ENCODE measurements at places on chromosomes 2 and 18. TPM values are rescaled to one million over a fixed set of nuclear protein-coding genes. Genes with fewer than 3 reads are reported as not detected.

- no peak for DNase-seq
Measured at GRCh38 chr2:12176623-12177454, 430.4 kb downstream of the LPIN1 start.

AQP12A gene
- not detected for total RNA-seq

- no peak for DNase-seq
Measured at GRCh38 chr2:11342551-11343367, 1.7 kb downstream of the ROCK2 start.

RGPD3 gene
- 0.24 TPM for total RNA-seq

DNA sequence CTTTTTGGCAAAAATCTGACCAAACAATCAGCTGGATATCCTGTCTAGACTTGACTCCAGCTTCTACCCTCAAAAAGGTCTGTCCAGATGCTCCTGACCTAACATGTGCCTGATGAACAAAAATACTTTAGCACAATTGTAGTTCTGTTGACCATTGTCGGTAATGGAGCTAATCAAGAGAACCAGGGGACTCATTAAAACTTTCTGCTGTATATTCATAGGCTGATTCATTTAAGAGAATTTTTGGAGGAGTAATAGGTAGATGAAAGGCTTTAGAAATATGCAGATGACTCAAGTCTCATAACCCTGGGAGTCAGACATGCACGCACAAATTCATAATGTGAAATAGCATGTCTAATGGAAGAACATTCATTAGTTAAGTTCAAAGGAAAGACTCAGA is 514.2 kb downstream of the TXNL1 start:
- no peak for DNase-seq

DNA sequence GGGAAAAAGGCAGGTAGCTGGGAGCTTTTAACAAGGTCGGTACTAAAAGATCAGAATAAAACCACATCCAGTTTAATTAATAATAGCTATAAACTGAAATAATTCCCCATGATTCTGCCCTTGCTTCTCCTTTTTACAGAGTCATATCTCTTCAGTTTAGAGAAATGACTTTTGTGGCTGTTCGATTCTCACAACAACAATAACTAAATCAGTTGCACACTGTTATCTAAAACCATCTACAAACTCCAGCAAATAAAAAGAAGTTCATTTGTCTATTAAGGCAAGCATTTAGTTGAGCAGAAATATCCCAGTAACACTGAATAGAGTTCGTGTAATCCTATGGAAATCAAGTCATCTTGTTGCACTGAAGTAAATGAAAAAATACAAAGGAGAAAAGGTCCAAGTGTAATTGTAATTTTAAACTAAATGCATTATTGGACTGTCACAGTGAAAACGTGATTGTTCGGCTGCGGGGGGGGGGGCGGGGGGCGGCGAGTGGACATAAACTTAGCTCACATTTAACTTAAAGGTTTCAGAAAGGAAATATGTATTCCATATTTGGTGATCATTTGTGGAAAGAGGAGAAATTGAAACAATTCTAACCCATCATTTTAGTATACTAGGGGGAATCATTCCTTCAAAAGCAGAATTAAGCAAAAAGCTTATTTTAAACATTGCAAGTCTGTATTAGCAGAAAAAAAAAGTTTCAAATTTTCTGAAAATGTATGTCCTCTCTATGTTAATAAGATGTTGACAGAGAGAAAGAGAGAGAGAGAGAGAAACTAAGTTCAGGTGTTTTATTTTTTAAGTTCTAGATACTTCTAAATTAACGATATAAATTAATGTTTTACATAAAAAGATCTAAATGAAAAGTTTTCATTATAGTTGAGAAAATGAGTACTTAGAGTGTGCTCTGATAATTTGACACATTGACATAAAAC is 144.5 kb downstream of the MEIS1 start:
- DNase-seq = no peak

CLK1 gene
- 178 TPM for total RNA-seq

DNA sequence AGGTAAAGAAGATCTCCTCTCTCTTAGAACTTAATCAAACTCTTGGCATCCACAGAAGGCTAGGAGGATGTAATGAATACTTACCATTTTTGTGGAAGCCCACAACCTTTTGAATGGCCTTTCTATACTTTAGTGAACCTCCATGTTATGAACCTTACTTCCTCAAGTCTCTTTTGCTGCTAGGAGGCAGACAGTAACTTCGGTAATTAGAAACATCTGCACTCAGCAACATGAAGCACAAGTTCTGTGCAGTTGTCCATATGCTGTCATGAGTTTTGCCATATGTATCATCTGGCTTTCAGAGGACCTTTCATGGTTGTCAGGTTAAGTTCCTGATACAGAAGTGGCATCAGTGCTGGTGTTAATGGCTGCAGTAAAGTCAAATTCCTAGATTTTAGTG is 50.4 kb downstream of the PDK1 start:
- DNase-seq = no peak

TCF7L1 gene
- 0.16 TPM for total RNA-seq

GRCh38 chr18:71986351-71987050 is 557.6 kb downstream of the CBLN2 start:
- no peak for DNase-seq

DNA sequence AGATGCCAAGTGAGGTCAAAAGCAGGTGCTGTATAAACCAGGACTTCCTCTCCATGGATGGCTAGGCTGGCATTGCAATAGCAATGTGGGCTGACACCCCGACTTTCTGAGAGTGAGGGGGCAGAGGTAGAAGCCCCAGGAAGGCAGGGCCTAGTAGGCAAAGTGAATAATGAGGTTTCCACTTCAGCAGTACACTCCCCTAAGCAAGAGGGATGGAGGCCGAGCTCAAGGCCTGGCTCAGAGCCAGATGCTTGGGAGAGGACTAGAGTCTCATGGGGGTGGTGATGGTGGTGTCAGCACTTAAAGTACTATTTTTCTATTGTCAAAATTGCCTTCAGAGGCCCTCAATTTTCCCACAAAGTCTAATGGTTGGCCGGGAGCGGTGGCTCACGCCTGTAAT is 41.6 kb upstream of the HK2 start:
- DNase-seq = no peak

- DNase-seq = no peak
Measured at GRCh38 chr2:64837925-64838641, 151.1 kb upstream of the SLC1A4 start.

- DNase-seq = peak; percentile 19
Measured at GRCh38 chr18:57585855-57586250, 649 bp downstream of the FECH start.

HRH4 gene
- 0.16 TPM for total RNA-seq

DNA sequence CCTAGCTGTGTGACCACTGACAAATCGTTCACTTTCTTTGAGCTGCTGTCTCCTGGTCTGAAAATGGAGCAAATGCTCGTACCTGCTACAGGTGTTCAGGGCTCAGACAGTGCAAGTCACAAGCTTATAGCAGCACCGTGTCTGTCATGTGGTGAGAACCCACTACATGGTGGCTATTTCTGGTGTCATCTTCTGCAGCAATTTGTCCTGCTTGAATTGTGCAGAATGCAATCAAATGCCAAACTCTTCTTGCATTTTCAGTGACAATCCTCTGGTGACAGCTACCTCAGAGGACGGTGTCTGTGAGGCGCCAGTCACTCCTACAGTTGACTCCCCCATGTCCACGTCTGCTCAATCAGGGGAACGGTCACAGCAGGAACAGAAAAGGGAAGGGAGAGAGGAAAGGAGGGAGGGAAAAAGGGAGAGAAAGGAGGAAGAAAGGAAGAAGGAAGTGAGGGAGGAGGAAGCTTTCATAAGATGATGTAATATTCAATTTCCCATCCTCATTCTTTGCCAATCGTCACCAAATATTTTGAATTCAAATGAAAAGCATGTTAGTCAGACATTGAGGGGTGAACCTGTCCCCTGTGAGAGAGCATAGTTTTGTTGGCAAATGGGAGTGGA is 122.2 kb downstream of the BCL2 start:
- no peak for DNase-seq

HOXD13 gene
- not detected for total RNA-seq

SCYGR5 gene
- total RNA-seq = not detected

GPR155 gene
- total RNA-seq = 12.6 TPM

POMC gene
- total RNA-seq = 12.5 TPM

- no peak for DNase-seq
Measured at GRCh38 chr18:32618546-32618945, 147.9 kb upstream of the GAREM1 start.

GRCh38 chr2:237662671-237663093 is 35.3 kb downstream of the LRRFIP1 start:
- peak; percentile 62 for DNase-seq

DNA sequence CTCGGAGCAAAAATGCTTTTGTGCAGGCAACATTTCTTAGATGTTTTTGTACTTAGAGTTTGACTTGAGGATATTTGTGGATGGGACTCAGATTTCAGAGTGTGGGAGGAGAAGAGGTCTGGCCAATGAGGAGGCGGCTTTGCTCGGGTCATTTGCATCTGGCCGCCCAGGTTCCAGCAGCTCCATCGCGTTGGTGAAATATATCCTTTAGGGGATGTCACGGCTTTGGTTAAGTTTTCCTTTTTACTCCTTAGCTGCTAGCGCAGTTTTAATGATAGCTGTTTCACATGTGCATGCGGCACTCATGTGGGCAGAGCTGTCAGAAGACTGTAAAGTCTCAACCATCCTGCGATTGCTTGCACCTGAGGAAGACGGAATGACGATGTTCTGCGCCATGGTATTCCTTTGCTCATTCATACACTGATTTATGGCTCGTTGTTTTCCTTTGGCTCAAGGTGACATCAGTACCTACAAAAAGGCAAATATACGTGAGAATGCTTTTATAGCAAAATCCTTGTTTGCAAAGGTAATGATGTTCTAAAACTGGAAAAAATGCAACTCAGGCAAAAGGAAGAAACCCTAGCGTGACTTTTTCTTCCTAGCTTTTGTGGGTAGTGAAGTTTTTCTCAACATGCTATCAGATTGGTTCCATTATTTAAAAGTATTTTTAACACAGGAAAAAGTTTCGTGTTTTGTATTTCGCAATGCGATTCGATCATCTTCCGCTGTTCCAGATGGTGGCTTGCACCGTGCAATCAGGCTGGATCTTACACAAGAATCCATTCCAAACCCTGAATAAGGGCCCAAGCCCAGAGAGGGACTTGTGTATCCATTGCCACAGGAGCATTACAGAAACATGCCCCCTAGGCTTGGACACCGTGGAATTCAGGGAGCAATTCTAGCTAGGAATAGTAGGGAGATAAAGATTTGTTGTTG is 70.5 kb upstream of the ZNF516 start:
- no peak for DNase-seq

AMER3 gene
- not detected for total RNA-seq

DNA sequence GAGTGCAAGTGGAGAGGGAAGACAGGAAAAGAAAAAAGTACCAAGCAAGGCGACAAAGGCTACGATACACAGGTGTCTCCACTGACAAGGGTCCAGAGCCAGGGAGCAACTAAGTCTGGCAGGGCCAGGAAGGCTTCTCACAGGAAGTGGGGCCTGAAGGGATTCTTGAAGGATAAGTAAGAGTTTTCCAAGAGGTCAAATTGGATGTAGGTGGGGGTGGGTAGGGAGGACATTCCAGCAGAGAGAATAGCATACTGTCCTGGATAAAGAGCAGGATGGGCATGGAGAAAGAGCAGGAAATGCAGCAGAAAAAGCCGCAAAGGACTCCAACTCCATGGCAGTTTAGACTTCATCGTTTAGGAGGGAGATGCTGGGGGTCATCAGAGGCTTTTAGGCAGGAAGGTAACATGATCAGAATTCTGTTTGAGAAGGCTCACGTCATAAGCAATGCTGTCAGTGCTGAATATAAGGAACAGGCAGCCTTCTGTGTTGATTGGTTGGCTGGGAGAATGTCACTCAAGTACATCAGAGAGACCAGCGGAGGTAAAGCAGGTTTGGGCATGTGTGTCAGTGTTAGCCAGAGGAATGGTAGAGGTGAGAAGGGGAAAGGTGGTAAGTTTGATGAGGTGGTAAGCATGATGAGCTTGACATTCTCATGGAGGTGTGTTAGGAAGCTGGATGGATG is 35.1 kb downstream of the ARHGAP25 start:
- DNase-seq = no peak

FN1 gene
- 0.60 TPM for total RNA-seq

- peak; percentile 12 for DNase-seq
Measured at GRCh38 chr2:159209341-159210306, 76.9 kb downstream of the WDSUB1 start.

DNA sequence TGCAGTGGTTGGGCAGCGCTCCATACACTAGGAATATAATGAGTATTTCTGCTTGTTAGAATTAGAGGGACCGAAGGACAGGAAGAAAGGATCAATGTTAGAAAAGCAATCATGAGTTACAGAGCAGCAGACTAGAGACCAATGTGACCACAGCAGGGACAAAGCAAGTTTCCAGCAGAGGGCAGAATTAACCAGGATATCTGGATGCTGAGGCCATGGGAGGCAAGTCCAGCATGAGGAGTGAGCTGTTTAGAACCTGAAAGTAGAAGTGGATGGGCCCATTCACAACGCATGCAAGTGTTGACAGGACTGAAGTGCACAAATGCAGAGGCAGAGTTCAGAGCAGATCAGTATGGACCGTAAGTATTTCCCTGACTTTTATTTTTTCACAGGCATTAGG is 910.4 kb upstream of the GYPC start:
- DNase-seq = no peak

MYO3B gene
- total RNA-seq = 4.1 TPM

GRCh38 chr2:34254272-34254878 is 655.3 kb upstream of the FAM98A start:
- DNase-seq = no peak

DNA sequence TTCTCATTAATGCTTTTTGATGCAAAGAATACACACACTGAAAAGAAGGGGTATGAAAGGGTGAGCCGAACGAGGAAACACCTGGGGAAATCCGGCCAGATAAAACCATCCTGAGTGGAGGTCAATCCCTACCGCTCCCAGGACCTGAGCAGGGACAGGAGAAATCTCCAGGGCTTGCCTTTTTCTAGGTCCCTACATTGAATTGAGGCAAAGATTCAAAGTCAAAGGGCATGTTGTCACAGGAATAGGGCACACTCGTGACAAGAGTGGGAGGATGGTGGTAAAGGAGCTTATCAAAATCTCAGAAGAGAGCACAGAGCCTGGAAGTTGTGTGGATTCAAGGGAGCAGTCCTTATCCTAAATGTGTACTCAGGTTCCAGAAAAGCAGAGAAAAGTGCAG is 61.2 kb upstream of the ACKR3 start:
- no peak for DNase-seq

DNA sequence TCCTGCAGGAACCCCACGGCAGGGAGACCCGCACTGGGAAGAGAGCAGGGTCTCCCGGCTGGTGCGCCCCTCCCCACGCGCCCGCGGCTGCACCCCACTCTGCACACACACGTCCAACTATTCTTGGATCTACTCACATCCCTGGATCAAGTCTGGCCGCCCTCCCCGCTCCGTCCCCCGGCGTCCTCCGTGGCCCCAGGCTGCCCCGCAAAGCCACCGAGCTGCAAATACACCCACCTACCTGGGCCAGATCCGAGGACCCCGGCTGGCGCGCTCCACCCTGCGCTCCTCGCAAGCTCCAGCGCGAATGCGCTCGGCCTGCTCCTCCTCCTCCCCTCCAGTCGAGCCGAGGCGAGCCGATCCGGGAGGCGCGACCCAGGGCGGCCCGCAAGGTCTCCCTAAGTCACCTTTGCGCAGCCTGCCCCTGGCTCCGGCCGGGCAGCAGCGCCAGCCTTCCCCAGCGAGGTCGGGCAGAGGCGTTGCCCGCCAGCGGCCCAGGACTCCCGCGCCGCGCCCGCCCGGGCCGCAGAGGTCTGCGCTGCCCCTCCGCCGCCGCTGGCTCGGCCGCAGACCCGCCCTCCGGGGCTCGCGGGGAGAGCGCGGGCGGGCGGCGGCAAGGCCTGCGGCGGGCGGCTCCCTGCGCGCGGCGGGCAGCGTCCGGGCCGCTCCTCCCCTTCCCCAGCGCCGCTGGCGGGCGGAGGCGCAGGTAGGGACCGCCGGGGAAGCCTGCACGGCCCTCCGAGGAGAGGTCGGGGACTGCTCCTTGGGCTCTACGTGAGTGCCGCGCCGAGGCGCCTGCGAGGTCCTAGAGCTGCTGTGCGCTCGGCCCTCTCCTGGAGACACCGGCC is 126.0 kb downstream of the OSBPL1A start:
- peak; percentile 33 for DNase-seq
